Left lung (tissue), 14 donors: ENCODE measurements at places on chromosomes 7 and 10. TPM values are rescaled to one million over a fixed set of nuclear protein-coding genes. Genes with fewer than 3 reads are reported as not detected.

The OLAH gene
- not detected for polyA plus RNA-seq

The CH25H gene
- polyA plus RNA-seq = 0.18 TPM

The CDK14 gene
- 25.1 TPM for polyA plus RNA-seq

GRCh38 chr7:134448356-134449229 lies 10.3 kb downstream of the AKR1B1 start:
- no peak for DNase-seq

GRCh38 chr7:39125846-39126245 lies 148.1 kb downstream of the POU6F2 start:
- no peak for DNase-seq

DNA sequence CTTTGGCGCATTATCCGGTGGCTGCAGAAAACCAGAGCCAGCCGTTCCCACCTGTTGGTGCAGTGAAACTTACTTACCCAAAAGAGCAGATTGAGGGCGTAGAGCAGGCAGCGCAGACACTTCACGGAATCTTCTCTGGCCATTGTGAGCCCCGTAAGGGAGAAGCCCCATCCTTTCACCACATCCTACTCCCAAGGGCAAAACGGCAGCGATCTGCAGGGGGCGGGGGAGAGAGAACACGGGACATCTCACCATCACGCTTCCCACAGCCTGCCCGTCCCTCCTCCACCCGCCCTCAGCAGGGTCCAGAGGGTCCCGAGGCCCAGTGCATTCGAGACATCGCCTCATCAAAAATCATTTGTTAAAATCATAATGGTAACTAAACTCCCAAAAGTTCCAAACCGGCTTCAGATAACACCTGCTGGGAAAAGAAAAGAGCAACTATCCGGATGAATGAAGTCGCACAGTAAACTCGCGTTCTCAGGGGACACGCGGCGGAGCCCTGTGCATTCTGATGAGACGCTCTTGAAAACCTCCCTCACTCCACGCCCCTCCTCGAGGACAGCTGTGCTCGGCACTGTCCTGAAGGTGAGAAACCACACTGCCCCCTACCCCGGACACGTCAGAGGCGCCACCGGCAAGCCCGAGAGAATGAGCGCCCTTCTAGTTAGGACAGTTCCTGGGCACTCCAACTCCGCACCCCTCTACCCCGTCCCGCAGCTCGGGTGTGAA lies 1.2 kb downstream of the TSPAN12 start:
- peak; percentile 38 for DNase-seq

GRCh38 chr10:52477305-52477704 lies 163.2 kb downstream of the DKK1 start:
- no peak for DNase-seq

GRCh38 chr10:75646218-75646915 lies 214.9 kb downstream of the LRMDA start:
- no peak for DNase-seq

- DNase-seq = peak; percentile 19
Measured at GRCh38 chr10:42960991-42961795, 115.7 kb upstream of the RET start.

GRCh38 chr7:785416-785815 lies 46.9 kb upstream of the SUN1 start:
- DNase-seq = no peak

GRCh38 chr7:25216837-25217236 lies 11.4 kb downstream of the NPVF start:
- DNase-seq = no peak

DNA sequence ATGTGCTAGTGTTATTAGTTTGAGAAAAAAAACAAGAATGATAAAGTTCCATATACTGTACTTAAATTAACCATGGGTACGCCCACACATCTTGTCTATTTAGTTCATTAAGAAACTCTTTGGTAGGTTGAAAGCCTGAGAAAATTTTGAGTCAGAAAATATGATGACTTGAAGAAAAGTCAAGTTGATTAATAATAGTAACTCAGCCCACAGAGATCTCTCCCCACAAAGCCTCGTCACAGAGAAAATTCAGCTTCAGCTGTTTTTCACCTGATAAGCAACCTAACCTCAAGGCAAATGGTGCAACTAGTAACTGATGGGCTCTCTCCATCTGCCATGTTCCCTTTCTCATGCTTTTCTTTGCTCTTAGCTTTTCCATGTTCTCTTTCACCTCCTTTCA lies 1021.6 kb downstream of the GATA3 start:
- no peak for DNase-seq

GRCh38 chr10:32321016-32321631 lies 25.8 kb downstream of the EPC1 start:
- no peak for DNase-seq

- no peak for DNase-seq
Measured at GRCh38 chr10:67385089-67385488, 310.9 kb downstream of the CTNNA3 start.

- DNase-seq = no peak
Measured at GRCh38 chr10:78551184-78552005, 517.4 kb upstream of the ZMIZ1 start.

DNA sequence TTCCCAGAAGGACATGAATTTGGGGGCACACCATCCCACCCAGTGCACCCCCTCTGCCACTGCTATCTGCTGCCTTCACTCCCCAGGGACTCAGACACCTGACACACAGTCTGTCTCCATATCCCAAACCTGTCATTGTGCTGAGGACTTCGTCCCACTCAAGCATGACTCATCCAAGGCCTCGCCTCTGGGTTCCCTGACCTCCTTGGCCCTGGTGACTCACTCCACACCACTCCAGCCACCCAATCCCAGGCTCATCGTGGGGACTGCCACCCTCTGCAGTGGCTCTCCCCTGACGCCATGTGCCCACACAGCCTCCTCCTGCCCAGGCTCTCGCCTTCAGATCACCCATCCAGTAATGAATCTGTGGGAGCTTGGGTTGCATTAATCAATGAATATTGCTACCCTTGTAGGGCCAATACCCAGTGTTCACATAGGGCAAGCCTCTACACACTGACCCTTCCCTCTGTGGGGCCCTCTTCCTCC lies 6.6 kb upstream of the INSIG1 start:
- DNase-seq = no peak

DNA sequence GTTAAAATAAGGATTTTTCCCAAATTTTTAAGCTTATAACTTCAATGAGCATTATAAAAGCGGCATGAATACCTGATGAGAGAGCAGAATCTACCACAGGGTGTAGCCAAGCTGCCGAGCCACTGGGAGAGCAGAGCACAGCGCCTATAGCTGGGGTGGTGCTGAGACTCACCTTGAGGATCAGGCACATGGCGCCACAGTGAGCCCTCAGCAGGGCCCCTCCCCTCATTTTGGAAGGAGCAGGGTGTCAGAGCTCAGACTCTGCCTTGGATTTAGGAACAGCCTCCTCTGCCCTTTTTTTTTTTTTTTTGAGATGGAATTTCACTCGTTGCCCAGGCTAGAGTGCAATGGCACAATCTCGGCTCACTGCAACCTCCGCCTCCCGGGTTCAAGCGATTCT lies 118.6 kb downstream of the SRPK2 start:
- DNase-seq = no peak

- no peak for DNase-seq
Measured at GRCh38 chr10:9140373-9140772, 1085.9 kb downstream of the GATA3 start.

GRCh38 chr10:124477614-124478363 lies 16.2 kb downstream of the LHPP start:
- no peak for DNase-seq
